ENCODE measurements at places on chromosomes 13 and 19. TPM values are rescaled to one million over a fixed set of nuclear protein-coding genes. Genes with fewer than 3 reads are reported as not detected.

DNA sequence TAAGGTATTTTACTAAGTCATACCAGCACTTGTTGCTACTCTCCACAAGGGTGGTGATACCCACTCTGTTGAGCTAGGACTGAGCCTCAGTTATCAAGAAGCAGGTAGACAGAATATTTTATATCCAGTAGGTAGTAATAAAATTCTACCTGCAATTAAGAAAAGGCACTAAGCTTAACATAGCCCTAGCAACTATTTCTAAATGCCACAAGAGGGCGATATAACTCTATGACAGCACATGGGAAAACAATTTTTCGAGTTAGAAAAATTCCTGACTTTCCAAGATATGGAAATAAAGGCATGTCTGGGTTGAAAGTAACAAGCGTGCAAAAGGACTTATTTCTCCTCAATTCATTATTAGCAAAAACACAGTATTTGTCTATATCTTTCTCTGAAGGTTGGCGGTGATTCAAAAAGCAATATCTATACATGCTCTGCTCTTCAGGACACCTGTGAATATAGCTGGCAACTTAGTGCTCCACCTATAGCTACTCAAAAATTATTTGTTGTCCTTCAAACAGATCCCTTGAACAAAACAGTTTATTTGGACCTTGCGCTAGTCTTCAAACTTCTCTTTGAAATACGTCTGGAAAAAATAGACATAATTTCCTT lies 14.7 kb downstream of the CCDC169 start:
- peak; percentile 35 for DNase-seq

DNA sequence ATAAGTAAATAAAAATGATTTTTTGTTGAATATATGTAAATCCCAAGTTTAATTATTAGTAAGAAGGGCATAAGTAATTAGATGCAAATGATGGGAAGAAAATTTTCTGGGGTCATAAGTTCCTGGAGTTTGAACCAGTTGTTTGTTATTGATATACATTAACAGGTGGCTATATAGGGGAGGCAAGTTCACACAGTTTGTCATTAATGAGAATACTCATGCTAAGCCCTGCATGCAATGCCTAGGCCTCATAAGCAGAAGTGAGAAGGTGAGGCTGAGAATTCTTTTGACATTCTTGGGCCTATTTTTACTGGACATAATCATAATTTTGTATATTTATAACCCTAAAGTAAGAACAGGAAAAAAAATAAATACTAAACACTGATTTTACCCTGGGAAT lies 1210.7 kb upstream of the PCDH9 start:
- DNase-seq: no peak

- DNase-seq: no peak
Measured at GRCh38 chr13:110400786-110401533, 93.9 kb downstream of the COL4A2 start.

The LAIR2 gene
- not detected for total RNA-seq
